ENCODE measurements at places on chromosomes 7 and 10.

- no peak for DNase-seq
Measured at GRCh38 chr10:98980353-98980752, 255.3 kb downstream of the HPSE2 start.

- no peak for DNase-seq
Measured at GRCh38 chr7:95335093-95335492, 10.8 kb upstream of the PON1 start.

DNA sequence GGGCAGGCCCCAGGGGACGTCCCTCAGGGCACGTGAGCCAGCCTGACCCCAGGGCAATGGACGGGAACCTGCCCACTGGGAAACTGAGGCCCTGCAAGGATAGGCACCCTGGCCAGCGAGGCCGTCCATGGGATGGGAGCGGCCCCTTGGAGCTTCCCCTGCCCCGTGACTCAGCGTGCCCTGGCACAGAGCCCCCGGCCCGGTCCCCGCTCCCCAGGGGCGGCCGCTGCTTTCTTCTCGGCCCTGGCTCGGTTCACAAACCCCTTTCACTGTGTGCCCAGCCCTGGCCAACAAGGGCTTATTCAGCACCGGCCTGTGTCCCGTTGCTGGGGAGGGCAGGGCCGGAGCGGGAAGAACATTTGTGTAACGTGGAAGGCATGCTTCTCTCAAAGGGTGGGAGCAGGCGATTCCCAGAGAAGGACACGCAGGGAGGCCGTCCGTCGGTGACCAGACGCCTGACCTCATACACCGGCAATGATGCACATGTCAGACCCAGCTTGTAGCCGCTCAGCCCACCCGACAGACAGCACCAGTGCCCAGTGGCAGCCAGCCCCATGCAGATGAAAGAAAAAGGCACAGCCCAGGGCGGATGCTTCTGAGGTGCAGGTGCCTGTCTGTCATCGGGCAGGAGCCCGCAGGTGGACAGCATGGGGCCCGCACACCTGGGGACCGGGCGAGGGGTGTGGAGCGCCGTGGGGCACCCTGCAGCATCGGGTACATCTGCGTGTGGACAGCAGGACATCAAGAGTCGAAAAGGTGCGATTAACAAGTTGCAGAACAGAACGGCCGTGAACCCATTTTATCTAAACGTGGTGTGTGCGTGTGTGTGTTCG, 94.5 kb downstream of the PDGFA start:
- no peak for DNase-seq

DNA sequence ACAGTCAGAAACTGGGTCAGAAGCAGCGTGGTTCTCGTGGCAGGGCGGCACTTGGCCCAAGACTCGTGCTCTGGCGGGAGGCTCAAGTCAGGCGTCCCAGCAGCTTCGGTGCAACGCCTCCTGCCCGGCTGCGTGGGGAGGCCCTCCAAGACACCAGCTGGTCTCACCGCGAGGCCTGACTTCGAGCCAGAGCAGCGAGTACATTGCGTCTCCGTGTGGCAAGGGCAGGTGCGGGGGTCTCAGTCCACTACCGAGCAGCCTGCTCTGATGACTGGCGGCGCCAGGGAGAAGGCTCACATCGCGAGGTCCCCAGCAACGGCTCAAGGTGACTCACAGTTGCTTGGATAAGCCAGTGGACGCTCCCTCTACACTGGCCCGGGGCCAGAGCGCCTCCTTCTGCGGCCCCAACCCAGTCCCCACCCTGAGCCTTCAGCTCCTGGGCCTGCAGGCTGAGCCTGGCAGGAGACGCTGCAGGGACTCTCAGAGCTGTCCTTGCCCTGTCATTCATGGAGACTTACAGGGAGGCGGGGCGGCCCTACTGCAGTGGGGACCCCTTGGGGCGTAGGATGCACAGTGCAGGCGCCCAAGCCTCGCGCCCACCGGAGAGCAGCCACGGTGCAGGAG, 41.9 kb upstream of the PRKAR1B start:
- no peak for DNase-seq

DNA sequence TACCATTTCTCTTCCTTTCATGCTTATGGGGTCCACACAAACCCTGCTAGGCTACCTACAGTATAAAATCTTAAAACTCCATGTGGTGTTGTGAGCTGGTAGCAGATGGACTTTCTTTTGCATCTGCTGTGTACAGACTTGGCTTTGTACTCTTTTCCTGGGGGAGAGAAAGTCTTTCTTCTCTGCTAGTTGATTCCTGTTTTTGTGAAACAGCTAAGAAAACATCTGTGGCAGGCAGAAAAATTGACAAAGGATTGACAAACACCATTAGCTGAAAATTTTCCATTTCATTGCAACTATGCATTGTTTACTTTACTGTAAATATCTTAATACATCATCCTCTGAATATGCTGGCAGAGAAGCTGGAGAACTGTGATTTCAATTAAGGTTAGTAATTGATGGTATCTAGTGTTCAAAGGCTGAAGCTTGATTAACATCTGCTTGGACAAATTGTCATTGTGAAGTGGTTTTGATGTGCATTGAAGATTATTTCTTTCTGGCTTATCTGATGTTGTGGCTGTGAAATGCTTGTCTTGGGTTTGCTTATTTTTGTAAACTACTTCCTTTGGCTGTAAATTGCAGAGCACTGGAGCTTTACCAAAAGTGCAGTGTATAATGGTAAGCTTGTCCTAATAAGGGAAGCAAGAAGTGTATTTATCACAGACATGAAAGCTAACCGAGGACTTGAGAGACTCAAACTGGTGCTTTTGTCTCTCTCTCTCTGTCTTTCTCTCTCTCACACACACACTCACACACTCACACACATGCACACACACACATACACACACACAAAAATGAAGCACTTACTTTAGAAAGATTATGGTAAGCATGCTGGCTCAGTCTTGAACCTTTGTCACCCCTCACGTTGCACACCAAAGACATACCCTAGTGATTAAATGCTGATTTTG, at the start of gene FOXP2:
Gene FOXP2 (plus strand): TSS at position 660 of the 908 bp plus-strand sequence. CDS start 11,697 bp downstream, outside the sequence.
- DNase-seq: peak; percentile 60

DNA sequence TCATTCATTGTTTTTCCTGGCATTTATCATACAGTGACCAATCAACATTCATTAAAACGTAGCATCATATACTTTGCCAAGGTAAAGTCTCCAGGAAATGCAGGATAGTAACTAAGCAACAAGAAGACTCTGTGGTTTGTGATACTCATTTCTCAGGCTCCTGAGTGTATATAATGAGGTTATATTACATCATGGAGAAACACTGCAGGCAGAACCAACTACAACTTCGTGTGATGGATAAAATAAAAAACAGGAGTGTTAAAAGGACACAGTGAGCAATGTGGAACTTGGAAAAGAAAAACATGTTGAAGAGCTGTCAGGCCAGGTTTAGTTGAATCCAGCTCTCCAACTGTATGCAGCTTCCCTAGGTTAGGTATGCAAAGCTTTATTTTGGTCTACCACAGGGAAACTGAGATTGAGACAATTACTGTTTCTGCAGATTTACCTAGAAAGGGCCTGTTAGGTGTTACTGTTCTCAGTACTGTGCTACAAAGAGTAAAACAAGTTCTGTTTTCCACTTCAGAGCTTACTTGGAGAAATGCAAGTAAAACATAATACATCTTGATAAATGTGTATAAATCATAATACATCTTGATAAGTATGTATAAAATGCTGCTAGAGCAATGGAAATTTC, 7.8 kb upstream of the CCNY start:
- no peak for DNase-seq

DNA sequence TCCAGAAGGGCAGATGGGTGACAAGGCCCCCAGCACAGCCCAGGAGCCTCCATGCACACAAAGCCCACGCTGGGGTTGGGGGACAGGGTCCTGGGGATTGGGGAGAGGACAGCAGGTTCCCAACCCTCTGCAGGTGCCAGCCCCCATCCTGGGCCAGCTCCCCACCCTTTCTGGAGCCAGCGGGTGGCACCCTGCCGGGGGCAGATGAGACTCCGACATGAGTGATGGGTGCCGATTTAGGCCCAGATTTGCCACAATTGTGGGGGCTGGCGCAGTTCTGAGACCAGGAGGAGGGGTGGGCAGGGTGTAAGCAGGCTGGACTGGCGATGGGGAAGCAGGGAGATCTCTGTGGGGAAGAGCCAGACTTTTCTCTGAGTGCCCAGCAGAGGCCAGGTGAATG, 49.3 kb upstream of the SLF2 start:
- no peak for DNase-seq

DNA sequence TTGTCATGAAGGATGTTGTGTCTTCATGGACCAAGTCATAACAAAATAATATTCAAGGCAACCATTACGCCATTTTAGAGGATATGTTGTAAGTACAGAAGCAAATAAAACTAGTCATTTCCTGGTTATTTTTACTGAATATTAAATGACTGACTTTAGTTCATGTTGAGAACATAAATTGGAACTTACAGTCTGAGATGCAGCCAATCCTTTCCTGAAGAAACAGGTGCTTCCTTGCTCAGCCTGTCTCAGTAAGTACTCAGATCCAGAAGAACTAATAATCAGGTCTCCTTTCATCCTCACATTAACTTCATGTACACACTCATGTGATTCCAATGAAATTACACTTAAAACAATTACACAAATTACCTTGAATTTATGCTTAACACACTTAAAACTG, 12.3 kb downstream of the SEMA3A start:
- no peak for DNase-seq

- no peak for DNase-seq
Measured at GRCh38 chr10:23338155-23338828, 6.3 kb downstream of the C10orf67 start.

DNA sequence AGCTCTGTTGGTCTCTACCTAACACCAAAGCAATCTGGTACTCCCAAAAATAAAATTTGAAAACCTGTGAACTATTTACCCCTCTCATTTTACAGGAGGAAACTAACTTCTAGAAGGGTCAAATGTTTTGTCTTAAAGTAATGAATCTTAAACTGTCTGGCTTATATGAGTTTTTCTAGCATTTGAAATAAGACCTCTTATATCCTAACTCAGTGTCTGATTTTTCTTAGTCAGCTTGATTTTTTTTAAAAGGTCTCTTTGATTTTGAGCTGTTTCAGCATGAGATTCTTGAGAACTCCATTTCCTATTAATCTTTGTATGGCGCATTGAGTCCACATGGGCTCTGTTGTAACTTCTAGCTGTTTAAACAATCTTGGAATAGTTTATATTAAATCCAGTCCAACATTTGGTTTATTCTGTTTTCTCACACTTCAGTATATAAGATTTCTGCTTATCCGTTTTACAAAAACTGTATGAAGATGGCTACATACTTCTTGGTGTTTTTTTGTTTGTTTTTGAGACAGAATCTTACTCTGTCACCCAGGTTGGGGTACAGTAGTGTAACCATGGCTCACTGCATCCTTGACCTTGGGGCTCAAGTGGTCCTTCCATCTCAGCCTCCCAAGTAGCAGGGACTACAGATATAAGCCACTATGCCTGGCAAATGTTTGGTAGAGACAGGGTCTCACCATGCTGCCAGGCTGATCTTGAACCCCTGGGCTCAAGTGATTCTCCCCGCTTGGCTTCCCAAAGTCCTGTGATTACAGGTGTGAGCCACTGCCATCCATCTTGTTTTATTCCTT, 91.1 kb downstream of the PPP1R9A start:
- DNase-seq: no peak

DNA sequence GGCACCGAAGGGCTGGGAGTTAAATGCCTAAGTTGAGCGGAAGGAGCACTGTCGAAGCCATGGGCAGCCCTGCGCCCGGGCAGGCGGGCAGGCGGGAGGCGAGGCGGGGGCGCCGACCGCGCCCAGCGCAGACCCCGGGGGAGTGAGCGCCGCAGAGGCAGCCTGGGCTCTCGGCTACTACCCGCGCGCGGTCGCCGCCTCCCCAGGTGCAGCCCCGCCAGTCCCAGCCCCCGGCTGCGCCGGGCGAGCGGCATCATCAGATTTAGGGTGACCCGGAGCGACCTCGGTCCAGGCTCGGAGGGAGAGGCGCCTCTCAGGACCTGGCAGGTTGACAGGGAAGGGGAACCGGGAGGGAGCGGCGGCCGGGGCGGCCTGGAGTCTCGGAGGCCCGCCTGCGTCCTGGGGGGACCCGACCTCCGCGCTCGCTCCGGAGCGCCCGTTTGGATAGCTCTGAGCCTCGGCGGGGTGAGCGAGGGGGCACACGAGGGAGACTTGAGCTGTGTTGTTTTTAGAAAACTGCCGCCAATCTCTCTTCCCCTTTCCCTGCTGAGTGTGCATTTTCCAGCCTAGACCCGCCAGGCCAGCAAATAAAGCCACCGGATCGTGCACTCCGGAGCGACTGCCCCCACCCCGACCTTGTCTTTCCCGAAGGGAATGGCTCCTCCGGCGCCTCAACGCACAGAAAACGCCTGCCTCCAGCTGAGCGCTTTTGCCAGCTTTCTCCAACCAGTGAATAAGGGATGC, 2.3 kb upstream of the NRP1 start:
- peak; percentile 15 for DNase-seq

DNA sequence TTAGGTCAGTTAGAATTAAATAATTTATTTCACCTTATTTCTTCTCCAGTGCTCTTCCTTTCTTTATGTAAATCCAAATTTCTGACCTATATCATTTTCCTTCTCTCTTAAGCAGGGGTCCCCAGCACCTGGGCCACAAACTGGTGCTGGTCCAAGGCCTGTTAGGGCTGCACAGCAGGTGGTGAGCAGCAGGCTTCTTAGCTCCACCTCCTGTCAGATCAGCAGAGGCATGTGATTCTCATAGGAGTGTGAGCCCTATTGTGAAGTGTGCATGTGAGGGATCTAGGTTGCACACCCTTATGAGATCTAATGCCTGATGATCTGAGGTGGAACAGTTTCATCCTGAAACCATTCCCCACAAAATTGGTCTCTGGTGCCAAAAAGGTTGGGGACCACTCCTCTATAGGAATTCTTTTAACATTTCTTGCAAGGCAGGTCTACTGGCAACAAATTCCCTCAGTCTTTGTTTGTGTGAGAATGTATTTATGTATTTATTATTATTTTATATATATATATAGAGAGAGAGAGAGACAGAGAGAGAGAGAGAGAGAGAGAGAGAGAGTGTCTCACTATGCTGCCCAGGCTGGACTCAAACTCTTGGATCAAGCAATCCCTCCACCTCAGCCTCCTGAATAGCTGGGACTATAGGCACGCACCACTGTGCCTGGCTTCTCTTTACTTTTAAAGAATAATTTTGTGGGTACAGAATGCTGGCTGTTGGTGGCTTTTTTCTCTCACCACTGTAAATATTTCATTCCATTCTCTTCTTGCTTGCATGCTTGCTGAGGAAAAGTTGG, 4.3 kb upstream of the ABCC2 start:
- DNase-seq: peak; percentile 1

GRCh38 chr10:31170636-31171035, 139.0 kb upstream of the ZNF438 start:
- no peak for DNase-seq

Measured in NCI-H524 (cell line).